ENCODE measurements at places on chromosomes 1 and 21. TPM values are rescaled to one million over a fixed set of nuclear protein-coding genes. Genes with fewer than 3 reads are reported as not detected.

Gene ZNF593OS
- total RNA-seq, result not detected

Gene HMCN1
- total RNA-seq, result 0.38 TPM

Gene PLOD1
- 153 TPM for total RNA-seq

Gene WDTC1
- 11.6 TPM for total RNA-seq

Gene ZNF697
- not detected for total RNA-seq

Gene CFAP45
- not detected for total RNA-seq

Gene ICOSLG
- 4.5 TPM for total RNA-seq

Gene GNAT2
- total RNA-seq, result not detected

Gene SLFNL1
- not detected for total RNA-seq

Gene MORN1
- total RNA-seq, result 10.3 TPM

Gene KCNK2
- 7.6 TPM for total RNA-seq

Gene HES3
- total RNA-seq, result not detected

Gene LCE2C
- not detected for total RNA-seq

Gene UMODL1
- total RNA-seq, result not detected

Gene RIPK4
- 41.2 TPM for total RNA-seq

Gene SLC16A4
- total RNA-seq, result 54.2 TPM

Gene HIVEP3
- 0.03 TPM for total RNA-seq

Gene ZNF648
- total RNA-seq, result not detected

Gene PGLYRP3
- not detected for total RNA-seq

Gene ECM1
- 4.8 TPM for total RNA-seq

Gene FAM78B
- total RNA-seq, result 0.68 TPM

Gene DNAJC11
- 34.8 TPM for total RNA-seq

Gene VSIG8
- total RNA-seq, result 0.57 TPM

Gene CNR2
- 0.03 TPM for total RNA-seq

Gene TNFSF18
- 0.23 TPM for total RNA-seq

Gene ANKRD35
- total RNA-seq, result not detected

All from Caki2 (cell line).